ENCODE measurements at places on chromosomes 4 and X.

- no peak for DNase-seq
These were observed 62.1 kb upstream of the XIAP start for GRCh38 chrX:123797543-123798447.

GRCh38 chr4:122091836-122092405 is 60.2 kb upstream of the BLTP1 start:
- no peak for DNase-seq

GRCh38 chr4:140123666-140124377 is 30.2 kb downstream of the MAML3 start:
- DNase-seq, result no peak

GRCh38 chrX:104712515-104712914 is 146.5 kb downstream of the IL1RAPL2 start:
- no peak for DNase-seq

- no peak for DNase-seq
These were observed 155.8 kb downstream of the ATP10D start for GRCh38 chr4:47640911-47641310.

GRCh38 chr4:38075370-38076152 is 115.4 kb downstream of the PTTG2 start:
- DNase-seq, result no peak

DNA sequence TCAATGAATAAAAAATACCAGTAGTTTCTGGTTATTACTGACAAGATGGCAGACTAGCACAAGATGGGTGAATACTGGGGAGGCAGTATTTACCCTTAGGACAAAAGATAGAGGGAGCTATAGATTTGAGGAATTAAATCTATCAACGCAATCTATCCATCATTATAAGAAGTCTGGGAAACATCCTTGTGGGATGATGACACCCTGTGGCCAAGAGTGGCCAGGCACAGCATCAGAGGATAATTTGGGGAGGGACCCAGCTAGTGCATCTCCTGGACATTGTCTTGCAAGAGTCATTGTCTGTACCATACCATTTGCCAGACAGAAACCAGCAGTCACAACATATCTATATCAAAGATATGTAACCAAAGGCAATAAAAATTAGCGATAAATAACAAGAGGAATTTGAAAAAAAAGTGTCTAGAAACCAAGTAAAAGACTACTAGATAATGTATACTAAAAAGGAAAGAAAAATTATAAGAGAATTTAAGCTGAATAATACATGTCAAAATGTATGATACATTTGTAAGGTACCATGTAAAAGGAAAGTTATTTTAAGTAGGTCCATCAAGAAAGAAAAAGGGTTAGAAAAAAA is 22.9 kb downstream of the KCTD8 start:
- DNase-seq, result no peak

DNA sequence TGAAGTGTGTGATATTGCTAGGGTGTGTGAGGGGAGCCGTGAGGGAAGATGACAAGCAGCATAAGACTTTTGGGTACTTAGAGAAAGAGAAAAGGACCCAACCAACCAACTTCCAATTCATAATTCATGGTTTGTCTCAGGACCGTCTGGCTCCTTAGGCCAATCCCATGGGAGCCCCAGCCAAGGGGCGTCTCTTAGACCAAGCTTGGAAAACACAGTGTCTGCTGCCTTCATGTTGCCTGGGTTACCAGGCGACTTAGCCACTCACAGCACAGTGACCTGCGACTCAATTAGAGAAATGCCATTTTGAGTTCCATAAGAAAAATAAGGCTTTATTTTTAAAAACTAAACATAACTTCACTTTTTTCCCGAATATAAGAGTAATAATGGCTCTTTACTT is 32.7 kb downstream of the BST1 start:
- no peak for DNase-seq

- DNase-seq, result no peak
These were observed 894.0 kb upstream of the FRG1 start for GRCh38 chr4:189046642-189047041.

GRCh38 chrX:2497961-2498780 is 2.6 kb downstream of the DHRSX start:
- DNase-seq, result no peak

GRCh38 chr4:1685235-1686150 is 1.4 kb upstream of the FAM53A start:
- DNase-seq, result no peak

DNA sequence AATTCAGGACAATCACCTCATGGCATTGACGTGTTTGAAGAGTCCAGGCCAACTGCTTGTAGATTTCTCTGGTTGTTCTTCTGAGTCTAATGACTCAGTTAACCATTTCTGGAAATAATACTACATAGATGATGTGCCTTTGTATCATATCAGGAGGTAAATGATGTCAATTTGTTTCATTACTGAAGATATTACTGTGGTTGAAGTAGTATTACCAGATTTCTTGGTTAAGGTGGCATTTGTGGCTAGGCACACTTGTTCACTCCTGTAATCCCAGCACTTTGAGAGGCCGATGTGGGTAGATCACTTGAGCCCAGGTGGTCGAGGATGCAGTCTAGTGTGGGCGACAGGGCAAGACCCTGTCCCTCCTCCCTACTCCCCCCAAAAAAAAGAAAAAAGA is 15.7 kb downstream of the RPL9 start:
- DNase-seq, result no peak

DNA sequence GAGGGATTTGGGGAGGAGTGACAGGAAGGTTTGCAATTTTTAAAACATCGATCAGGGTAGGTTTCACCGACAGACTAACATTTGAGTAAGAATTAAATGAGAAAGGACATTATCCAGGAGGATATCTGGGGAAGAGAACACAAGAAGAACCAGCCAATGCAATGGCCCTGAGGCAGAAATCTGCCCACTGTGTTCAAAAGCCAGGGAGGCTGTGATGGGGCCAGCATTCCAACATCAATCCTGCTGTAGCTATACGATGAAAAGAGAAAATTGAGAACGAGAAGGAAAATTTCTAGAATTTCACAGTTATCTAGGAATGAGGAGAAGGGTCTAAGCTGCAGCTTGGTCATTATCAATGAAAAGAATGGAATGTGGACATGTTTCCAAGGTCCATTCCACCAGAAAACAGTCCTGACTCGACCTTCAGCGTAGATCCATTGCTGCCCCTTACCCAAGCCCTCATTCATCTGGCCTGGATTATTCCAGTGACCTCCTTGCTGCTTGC is 84.4 kb downstream of the APBB2 start:
- no peak for DNase-seq

Measured in omental fat pad (tissue), 4 donors.